ENCODE measurements at places on chromosomes 1 and 21.

GRCh38 chr21:42376338-42376982 lies 10.1 kb upstream of the TFF1 start:
- no peak for DNase-seq

- peak; percentile 85 for DNase-seq
Measured at GRCh38 chr21:46661211-46661625, 25.7 kb downstream of the PRMT2 start.

DNA sequence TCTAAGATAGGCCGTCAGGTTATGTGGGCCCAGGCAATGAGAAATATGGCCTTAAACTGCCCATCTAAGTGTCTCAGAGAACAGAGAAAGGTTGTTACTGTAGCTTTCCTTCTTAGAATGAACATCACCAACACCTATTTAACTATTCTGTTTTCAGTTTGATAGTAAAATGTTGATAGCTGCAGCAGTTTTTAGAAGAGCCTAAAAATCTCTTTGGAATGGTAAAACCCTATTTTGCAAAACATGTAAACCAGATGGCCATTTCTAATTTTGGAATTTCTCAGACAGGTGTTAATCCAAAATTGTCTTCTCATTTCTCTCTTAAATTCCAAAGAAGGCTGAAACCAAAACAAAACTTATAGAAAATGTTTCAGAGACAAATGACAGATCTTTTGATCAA lies 57.5 kb downstream of the DIPK1A start:
- DNase-seq: no peak

DNA sequence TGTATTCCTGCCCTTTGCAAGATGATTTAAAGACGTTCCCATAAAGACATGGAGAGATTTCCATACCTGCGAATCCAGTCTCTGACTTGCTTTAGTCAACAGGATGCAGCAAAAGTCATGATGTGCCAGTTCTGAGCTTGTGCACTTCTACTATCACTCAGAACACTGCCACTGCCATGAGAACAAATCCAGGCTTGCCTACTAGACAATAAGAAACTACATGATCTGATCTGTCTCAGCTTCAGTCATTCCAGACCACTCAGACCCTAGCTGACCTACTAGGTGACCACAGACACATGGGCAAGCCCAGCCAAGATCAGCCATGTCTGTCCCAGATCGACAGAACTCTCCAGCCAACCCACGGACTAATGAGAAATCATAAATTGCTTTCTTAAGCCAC lies 219.2 kb downstream of the RRAGC start:
- no peak for DNase-seq

GRCh38 chr1:36464605-36465393 lies 615 bp upstream of the MRPS15 start:
- DNase-seq: peak; percentile 22

- peak; percentile 9 for DNase-seq
Measured at GRCh38 chr1:68175621-68176398, 56.5 kb downstream of the WLS start.

DNA sequence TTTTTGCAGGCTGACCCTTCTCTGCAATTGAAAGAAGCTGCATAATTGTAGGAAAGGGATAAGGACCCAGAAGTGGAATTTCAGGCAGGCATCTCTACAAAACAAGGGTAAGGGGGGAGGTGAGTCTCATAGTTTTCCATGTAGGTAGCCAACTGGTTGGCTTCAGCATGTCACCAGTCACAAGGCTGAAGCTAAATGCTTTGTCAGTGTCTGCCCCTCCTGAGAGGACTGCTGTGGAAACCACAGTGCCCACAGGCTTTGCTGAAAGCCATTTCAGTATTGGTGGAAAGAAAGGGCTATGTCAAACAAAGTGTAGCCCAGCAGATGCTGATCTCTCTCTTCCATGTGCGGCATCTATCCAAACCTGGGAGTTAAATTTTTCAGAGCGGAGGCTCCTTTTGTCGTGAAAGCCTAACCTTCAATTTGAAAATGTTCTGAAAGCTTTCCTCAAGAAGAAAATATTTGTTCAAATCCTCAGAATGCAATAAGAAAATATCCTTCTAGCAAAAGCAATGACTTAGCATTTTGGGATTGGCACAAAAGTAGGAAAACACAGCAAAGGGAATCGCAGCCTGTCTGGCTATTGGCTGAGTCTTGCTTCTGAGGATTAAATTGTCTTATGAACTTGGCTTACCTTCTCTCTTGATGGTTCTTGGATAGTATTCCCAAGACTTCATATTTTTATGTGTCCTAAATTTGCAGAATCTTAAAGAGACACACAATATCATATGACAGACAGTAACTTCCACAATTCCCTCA lies 591.7 kb downstream of the PLPP3 start:
- no peak for DNase-seq

DNA sequence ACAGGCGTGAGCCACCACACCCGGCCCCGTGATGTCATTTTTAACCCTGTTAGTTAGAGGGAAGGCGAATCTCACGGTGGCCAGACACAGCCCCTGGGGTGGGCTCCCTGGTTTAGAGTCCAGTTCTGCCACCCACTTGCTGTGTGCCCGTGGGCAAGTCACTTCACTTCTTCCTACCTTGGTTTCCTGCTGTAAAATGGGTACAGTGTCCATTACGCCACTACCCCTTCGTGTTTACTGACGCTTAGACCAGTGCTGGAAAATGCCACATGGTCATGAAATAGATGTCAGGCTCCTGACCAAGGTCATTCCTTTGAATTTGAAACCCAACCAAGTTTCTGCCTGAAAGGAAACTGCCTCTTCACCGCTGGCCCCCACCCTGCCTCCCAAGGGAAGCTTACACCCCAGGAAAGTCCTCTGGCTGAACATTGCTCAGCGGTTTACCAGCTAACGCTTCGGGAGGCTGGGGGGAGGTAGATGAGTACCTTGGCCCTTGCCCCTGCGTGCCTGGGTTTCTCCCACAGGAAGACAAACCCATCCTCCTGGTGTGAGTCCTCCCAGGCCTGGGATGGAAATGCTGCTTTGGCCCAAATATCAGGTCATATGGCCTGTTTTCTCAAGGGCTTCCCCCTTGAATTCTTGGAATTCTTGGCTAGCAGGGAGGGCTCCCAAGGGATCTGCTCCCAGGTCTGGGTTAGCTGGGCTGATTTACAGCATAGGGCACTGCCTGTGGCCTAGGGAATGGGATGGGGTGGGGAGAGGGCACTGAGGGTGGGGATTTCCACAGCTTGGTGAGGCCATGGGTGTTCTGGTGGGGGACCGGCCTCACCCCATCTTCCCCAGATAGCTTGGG lies 7.6 kb upstream of the AADACL4 start:
- DNase-seq: peak; percentile 91

- peak; percentile 70 for DNase-seq
Measured at GRCh38 chr1:96236156-96236739, 485.3 kb upstream of the PTBP2 start.

DNA sequence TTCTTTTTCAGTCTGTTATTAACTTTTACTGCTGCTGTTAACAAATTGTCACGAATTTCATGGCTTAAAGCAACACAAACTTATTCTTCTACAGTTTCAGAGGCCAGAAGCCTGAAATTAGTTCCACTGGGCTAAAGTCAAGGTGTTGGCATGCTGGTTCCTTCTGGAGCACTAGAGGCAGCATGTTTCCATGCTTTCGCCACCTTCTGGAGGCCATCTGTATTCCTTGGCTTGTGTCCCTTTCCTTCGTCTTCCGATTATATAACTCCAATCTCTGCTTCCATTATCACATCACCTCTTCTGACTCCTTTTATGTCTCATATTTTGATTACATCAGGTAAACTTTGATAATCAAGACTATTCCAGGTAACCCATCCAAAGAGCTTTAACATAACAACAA lies 1742.1 kb downstream of the BRINP3 start:
- DNase-seq: no peak

DNA sequence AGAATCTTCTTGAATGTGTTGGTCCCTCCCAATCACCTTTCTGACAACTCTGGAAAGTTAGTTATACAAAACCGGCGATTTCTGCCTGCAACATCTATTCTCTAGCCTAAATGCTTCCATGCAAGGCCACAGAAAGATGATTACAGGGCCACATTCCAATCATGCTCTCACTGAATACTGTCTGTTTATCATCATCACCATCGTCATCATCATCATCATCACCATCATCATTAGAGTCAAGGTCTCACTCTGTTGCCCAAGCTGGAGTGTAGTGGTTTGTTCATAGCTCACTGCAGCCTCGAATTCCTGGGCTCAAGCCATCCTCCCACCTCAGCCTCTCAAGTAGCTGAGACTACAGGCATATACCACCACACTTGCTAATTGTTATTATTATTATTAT lies 521.2 kb upstream of the DAB1 start:
- no peak for DNase-seq

DNA sequence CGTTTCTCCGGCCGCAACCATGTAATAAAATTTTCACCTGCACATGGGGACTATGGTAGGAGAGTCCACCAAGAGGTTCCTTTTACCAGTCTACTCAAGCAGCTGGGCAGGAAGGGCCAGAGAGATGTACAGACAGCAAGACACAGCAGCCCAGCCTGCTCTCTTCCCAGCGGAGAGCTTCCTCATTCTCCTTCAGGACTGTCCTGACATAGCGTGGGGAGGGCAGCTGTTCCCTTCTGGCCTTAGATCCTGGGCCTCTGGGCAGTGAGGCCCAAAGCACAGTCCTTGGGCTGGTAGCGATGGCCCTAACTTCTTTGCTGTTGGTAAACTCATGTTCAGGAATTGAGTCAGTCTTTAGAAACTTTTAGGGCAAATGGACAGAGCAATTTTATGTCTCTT lies 89.1 kb downstream of the BCAR3 start:
- no peak for DNase-seq
